GM23248 (cell line): ENCODE measurements at places on chromosomes 7 and 10. TPM values are rescaled to one million over a fixed set of nuclear protein-coding genes. Genes with fewer than 3 reads are reported as not detected.

Gene IQUB
- total RNA-seq, result 0.13 TPM in 1 of 2 replicates, not detected in the other

Gene MYPN
- 14.5 and 20.0 TPM in 2 replicates for total RNA-seq

Gene PCLO
- not detected in 2 replicates for total RNA-seq

Gene CPA1
- total RNA-seq, result not detected in 2 replicates

Gene PTPRZ1
- total RNA-seq, result under 0.01 TPM in 1 of 2 replicates, not detected in the other

DNA sequence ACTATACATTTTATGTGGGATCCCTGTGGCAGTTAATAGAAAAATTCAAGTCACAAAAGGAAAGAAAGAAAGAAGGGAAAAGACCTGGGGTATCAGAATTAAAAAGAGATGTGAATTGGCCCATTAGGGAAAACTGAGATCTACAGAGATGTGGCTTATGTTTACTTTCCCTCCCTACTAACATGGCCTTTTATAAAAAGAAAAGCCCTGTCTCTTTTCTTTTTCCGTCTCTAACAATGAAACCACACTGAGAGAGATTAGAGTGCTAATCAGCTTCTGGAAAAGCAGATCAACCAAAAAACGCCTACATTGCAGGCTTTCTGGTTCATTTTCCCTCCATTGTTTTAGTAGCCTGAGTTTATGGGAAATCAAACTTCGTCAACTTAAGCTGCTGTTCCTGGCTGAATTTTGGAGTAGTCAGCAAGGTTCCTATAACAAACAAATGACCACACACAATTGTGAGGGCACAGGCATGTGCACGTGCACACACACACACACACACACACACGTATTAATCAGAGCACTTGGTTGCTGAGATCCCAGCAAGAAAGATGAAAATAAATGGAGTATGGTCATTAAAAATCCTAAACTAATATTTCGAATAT is 235.1 kb downstream of the SORCS1 start:
- no peaks in the 10 kb centered on the region for H3K36me3 ChIP-seq
- no peaks in the 10 kb centered on the region for H3K27me3 ChIP-seq
- no peaks in the 10 kb centered on the region for H3K4me1 ChIP-seq
- H3K4me3 ChIP-seq, result no peak overlapping the region
- H3K27ac ChIP-seq, result no peak overlapping the region
- DNase-seq, result no peak

DNA sequence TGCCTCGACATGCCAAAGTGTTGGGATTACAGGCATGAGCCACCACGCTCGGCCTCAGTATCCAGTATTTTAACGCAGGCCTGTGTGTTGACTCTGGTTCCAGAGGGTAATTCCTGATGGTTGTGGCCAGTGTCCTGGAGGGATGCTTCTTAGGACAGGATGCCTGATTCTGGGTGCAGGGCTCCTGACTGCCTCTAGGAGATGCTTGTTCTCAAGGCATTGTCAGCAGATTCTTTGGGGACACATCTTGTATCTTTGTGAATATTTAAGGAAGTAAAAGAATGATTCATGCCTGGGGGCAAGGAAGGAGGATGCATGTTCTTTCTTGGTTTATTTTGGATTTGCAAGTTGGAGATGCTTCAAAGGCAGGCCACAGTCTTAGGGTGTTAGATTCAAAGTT is 2.2 kb downstream of the ZDHHC4 start:
- 0 out of 2 replicates have a peak, but pooled peaks cover 6% of the 10 kb centered on the region for H3K4me1 ChIP-seq
- H3K27me3 ChIP-seq, result no peaks in the 10 kb centered on the region
- no peak overlapping the region for H3K4me3 ChIP-seq
- H3K36me3 ChIP-seq, result peaks cover 5% of the 10 kb centered on the region; the same call in 1 of the 2 replicates
- peak; percentile 54 for DNase-seq
- no peak overlapping the region for H3K27ac ChIP-seq

DNA sequence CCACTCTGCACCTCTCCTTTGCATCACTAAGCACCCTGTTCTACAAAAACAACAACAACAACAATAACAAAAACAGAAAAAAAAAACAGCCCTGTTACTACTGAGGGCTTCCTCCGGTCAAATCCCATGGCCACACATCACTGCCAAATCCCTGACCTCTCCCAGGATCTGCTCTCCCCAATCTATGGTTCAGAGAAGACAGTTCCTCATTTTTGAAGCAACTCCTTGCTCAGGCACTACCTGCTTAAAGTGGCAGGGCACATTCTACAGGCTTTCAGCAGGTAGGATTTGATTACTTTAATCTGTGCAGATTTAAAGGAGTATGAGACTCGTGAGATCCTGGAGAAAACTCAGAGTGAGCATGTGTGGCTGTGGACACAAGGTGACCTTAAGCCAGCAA is 46.9 kb downstream of the PIK3CG start:
- no peaks in the 10 kb centered on the region for H3K4me1 ChIP-seq
- 0 out of 2 replicates have a peak, but pooled peaks cover 3% of the 10 kb centered on the region for H3K27me3 ChIP-seq
- no peak overlapping the region for H3K27ac ChIP-seq
- H3K36me3 ChIP-seq, result no peaks in the 10 kb centered on the region
- DNase-seq, result no peak

DNA sequence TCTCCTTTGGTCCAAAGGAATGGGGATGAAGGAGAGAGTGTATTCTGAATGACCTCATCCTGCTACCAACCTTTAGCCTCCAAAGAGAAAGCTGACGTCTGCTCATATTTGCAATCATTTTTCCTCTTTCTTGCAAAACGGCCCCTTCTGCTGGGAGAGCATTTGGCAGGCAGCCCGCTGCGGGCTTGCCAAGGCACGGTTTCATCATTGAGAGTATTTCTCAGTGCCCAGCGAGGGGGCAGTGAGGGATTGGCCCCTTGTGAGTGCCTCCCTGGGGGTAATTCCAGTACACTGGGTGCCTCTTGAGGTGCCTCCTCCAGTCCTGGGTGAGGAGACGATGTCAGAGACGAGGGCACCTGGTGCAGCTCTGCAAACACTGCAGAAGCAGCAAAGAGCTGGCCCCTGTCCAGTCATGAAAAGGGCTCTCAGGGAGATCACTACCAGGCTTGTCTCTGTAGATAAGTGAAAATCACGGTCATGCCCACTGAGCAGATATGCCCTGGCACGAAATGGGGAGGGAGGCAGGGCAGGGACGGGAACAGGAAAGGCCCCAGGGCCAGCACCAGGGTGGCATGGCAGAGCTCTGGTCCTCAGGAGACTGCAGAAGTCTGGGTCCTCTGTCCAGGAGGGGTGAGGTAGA is 48.7 kb upstream of the SHH start:
- H3K4me3 ChIP-seq, result no peak overlapping the region
- no peaks in the 10 kb centered on the region for H3K4me1 ChIP-seq
- H3K36me3 ChIP-seq, result no peaks in the 10 kb centered on the region
- no peaks in the 10 kb centered on the region for H3K27me3 ChIP-seq

- no peak overlapping the region for H3K4me3 ChIP-seq
- H3K27me3 ChIP-seq, result no peaks in the 10 kb centered on the region
- no peaks in the 10 kb centered on the region for H3K4me1 ChIP-seq
- DNase-seq, result no peak
Observed at GRCh38 chr10:97380516-97380915, 20.6 kb downstream of the RRP12 start.

DNA sequence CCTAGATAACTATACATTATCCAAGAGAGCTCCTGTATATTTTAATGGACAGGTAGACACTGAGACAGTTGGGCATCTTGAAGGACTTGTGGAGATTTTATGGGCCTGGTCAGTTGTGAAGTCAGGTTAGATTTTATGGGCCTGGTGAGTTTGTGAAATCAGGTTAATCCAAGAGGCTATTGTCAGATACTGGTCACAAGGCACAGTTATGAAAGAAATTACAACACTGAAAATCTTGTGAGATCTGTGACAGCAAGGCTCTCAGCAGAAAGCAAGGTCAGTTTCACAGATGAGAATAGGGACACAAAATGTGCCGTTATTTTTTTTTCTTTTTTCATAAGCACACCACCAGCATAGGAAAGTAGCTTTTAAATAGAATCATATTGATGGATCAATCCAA is 167.6 kb downstream of the VTI1A start:
- H3K27ac ChIP-seq, result no peak overlapping the region
- no peaks in the 10 kb centered on the region for H3K27me3 ChIP-seq
- H3K4me1 ChIP-seq, result no peaks in the 10 kb centered on the region
- no peak for DNase-seq
- no peak overlapping the region for H3K4me3 ChIP-seq
- H3K36me3 ChIP-seq, result no peaks in the 10 kb centered on the region

GRCh38 chr10:66788178-66788987 is 137.5 kb upstream of the LRRTM3 start:
- H3K36me3 ChIP-seq, result no peaks in the 10 kb centered on the region
- H3K27me3 ChIP-seq, result no peaks in the 10 kb centered on the region
- no peak overlapping the region for H3K4me3 ChIP-seq
- no peak overlapping the region for H3K27ac ChIP-seq
- H3K4me1 ChIP-seq, result no peaks in the 10 kb centered on the region

DNA sequence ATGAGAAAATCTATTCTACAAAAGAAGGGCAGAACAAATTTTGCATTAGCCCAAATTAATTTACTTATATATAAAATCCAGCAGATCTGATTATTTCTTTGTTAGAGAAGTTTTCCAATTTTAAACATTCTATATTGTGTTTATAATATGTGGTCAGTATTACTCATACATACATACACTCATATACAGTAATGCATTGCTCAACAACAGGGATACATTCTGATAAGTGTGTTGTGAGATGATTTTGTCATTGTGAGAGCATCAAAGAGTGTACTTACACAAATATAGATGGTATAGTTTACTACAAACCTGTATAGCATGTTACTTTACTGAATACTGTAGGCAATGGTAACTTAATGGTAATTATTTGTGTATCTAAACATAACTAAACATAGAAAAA is 239.6 kb upstream of the ETV1 start:
- H3K36me3 ChIP-seq, result no peaks in the 10 kb centered on the region
- H3K27ac ChIP-seq, result no peak overlapping the region
- H3K27me3 ChIP-seq, result no peaks in the 10 kb centered on the region
- no peak for DNase-seq
- H3K4me3 ChIP-seq, result no peak overlapping the region
- H3K4me1 ChIP-seq, result peaks cover 29% of the 10 kb centered on the region

GRCh38 chr7:91694351-91694841 is 186.1 kb downstream of the MTERF1 start:
- H3K27me3 ChIP-seq, result no peaks in the 10 kb centered on the region
- no peak overlapping the region for H3K27ac ChIP-seq
- peaks cover 18% of the 10 kb centered on the region; the same call in 1 of the 2 replicates for H3K4me1 ChIP-seq
- DNase-seq, result peak; percentile 20

DNA sequence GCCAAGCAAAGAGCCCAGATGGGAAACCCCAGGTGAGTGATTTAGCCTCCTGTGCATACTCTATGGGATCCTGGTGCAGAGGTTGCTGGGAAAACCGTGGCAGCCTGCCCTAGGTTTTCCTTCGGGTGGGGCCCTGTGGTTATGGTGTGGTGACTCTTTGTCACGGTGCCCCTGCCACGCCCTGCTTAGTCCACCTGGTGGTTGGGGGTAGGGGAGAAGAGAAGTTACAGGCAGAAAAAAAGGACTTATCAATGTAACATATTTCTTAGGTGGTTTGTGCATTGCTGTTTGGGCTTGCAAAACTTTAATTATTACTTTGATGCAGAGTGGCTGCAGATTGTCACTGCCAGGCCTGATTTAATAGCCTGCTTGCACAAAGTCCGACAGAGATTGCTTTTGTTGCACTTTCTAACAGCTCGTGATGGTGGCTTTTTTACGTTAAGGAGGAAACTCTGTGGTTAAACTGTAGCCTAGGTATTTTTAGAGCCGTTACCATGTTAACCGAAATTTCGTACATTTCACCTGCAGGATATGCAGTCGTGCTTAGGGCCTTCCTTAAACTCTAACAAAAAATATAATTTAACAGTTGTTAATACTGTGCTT is 197.4 kb downstream of the RNLS start:
- H3K27ac ChIP-seq, result no peak overlapping the region
- H3K27me3 ChIP-seq, result no peaks in the 10 kb centered on the region
- H3K36me3 ChIP-seq, result no peaks in the 10 kb centered on the region
- H3K4me1 ChIP-seq, result peaks cover 10% of the 10 kb centered on the region

DNA sequence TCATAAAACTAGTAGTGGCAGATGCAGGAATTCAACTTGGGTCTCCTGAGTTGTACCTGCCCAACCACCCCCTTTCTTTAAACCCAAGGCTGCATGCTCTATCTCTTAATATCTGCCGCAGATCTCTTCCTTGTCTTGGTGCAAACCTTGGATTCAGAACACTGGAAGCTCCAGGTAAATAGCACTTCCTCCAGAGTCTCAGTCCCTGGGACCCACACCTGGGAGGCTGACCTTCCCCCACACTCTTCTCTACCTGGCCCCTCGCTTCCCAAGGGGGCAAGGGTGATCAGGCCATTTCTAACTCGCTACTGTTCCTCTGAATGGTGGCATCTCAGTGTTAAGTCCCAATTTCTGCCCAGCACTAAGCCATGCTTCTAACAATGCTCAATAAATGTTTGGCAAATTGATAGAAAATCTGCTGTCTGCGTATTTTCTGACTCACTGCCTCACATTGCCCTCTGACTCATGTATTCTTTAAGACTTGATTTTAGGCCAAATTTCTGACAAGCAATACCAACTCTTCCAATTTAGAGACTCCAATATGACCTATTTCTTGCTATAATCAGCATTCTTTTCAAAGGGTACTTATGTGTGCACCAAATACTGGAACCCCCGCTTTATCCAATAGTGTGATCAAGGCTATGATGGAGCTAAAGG is 68.0 kb upstream of the PPP1R3C start:
- DNase-seq, result peak; percentile 90
- H3K27me3 ChIP-seq, result no peaks in the 10 kb centered on the region
- H3K36me3 ChIP-seq, result no peaks in the 10 kb centered on the region
- H3K4me3 ChIP-seq, result no peak overlapping the region

GRCh38 chr7:121099572-121099971 is 111.1 kb downstream of the CPED1 start:
- H3K4me1 ChIP-seq, result no peaks in the 10 kb centered on the region
- H3K27me3 ChIP-seq, result no peaks in the 10 kb centered on the region
- DNase-seq, result no peak

DNA sequence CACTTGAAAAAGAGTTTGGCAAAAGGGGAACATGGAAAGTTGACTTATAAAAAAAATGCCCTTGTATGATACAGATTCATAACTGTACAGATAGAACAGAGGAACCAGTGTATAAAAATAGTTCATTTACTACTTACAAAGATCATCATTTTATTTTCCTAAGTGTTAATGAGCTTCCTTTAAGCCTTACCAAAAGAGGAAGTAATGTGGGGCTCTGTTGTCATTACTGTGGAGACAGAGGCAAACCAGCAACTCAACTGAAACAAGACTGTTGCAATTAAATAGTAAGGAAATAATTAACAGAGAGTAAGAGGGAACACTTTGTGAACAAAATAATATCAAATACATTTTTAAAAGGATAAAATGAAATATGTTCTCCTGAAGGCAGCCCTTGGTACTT is 526.2 kb upstream of the ADARB2 start:
- no peaks in the 10 kb centered on the region for H3K4me1 ChIP-seq
- H3K36me3 ChIP-seq, result no peaks in the 10 kb centered on the region
- H3K27ac ChIP-seq, result no peak overlapping the region
- H3K4me3 ChIP-seq, result no peak overlapping the region
- no peak for DNase-seq

- no peaks in the 10 kb centered on the region for H3K27me3 ChIP-seq
- peak; percentile 47 for DNase-seq
- no peak overlapping the region for H3K27ac ChIP-seq
- H3K4me1 ChIP-seq, result peaks cover 20% of the 10 kb centered on the region
Observed at GRCh38 chr7:22601408-22601807, 101.4 kb upstream of the STEAP1B start.

- H3K4me1 ChIP-seq, result no peaks in the 10 kb centered on the region
- H3K27me3 ChIP-seq, result peaks cover 5% of the 10 kb centered on the region
- H3K4me3 ChIP-seq, result no peak overlapping the region
Observed at GRCh38 chr7:151867912-151868311, 9.0 kb downstream of the PRKAG2 start.

- H3K27ac ChIP-seq, result peak overlapping the region; percentile 14; the same call in 1 of the 2 replicates
- H3K4me3 ChIP-seq, result no peak overlapping the region
- no peaks in the 10 kb centered on the region for H3K27me3 ChIP-seq
- H3K4me1 ChIP-seq, result peaks cover 34% of the 10 kb centered on the region
- DNase-seq, result no peak
- H3K36me3 ChIP-seq, result peaks cover 47% of the 10 kb centered on the region
Observed at GRCh38 chr10:99682032-99682431, 22.7 kb downstream of the ENTPD7 start.
